CD4-positive, alpha-beta T cell treated with Interferon alpha-2 for 1 hour (primary cell): ENCODE measurements at places on chromosomes 2 and 18.

DNA sequence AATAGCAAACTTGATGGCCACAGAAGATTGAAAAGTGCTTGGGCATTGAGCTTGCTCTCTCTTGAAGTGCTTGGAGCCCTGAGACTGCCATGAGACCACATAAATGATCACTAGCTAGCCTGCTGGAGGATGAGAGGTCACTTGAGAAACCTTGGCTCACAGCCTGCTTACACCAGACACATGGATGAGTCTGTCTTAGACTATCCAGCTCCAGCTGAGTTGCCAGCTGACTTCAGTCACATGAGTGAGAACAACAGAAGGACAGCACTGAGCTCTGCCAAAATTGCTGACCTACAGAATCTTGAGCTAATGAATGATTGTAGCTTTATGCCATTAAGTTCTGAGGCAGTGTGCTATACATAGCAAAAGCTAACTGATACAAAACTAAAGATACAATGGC lies 18.1 kb downstream of the NABP1 start:
- DNase-seq, result no peak

DNA sequence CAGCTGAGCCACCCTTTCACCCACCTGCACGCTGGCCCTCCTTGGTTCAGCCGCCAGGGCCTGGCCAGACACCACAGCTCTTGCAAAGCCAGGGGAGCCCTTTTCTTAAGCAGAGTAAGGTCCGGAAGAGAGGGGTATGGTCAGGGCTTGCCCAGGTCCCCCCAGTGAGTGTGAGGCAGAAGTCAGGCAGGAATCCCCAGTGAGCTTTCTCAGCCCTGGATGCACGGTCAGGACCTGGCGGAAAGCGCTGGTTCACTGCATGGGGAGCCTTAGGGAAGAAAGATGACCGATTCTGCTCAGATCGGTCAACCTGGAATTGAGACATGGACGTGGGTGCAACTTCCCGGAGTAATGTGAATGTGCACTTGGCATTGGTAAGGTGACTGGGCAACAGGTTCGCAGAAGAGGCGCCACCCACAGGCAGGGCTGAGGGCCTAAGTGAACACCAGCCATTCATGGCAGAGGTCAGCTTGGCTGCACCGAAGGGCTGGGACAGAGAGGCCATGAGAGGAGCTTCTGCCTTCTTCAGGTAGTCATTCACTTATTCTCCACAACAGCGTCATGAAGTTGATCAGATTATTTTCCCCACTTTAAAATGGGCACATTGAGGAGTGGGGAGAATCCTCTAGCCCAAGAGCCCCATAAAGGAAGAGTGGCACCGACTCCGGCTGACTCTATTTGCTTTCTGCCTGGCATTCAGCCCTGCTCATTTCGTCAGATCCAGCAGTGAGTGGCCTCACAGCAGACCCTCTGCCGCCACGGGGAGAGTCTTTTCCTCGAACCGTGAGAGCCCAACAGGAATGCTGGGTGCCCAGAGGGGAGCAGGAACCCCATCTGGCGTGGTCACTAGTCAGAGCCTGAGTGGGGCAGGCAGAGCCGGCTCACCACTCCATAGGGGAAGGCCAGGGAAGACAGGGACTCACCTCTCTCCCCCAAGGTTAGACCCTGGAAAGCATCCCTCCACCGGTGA lies 35.8 kb downstream of the SCTR start:
- DNase-seq, result no peak

DNA sequence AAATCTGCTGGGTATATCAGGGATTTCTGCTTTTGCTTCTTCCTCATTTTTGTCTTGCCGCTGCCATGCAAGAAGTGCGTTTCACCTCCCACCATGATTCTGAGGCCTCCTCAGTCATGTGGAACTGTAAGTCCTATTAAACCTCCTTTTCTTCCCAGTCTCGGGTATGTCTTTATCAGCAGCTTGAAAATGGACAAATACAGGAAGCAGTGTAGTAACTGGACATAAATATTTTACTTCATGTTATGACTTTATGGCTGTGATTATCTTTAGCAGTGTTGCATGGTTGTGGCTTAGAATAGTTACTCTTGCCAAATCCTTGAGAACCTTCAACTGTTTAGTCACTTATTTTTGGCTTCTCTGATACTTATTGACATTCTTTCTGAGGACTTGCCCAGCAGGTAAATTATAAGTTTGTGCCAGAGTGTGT lies 66.2 kb upstream of the DLX2 start:
- no peak for DNase-seq

- DNase-seq, result no peak
These were observed 21.1 kb downstream of the BIRC6 start for GRCh38 chr2:32377928-32378327.

- no peak for DNase-seq
These were observed 69.2 kb upstream of the EPHA4 start for GRCh38 chr2:221641181-221641871.

DNA sequence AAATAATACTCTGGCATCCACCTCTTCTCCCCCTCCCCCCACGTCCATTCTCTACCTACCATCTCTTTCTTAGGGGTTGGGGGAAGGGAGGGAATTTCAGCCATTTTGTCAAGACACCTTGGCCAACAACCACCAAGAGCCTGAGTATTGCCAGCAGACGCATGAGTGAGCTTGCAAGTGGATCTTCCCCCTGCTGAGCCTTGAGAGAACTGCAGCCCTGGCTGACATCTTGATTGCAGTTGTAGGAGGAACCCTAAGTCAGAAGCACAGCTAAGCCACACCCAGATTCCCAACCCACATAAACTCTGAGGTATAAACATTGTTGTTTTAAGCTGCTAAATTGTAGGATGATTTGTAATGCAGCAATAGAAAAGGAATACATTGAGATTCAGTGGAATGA lies 165.6 kb downstream of the TMEFF2 start:
- no peak for DNase-seq

DNA sequence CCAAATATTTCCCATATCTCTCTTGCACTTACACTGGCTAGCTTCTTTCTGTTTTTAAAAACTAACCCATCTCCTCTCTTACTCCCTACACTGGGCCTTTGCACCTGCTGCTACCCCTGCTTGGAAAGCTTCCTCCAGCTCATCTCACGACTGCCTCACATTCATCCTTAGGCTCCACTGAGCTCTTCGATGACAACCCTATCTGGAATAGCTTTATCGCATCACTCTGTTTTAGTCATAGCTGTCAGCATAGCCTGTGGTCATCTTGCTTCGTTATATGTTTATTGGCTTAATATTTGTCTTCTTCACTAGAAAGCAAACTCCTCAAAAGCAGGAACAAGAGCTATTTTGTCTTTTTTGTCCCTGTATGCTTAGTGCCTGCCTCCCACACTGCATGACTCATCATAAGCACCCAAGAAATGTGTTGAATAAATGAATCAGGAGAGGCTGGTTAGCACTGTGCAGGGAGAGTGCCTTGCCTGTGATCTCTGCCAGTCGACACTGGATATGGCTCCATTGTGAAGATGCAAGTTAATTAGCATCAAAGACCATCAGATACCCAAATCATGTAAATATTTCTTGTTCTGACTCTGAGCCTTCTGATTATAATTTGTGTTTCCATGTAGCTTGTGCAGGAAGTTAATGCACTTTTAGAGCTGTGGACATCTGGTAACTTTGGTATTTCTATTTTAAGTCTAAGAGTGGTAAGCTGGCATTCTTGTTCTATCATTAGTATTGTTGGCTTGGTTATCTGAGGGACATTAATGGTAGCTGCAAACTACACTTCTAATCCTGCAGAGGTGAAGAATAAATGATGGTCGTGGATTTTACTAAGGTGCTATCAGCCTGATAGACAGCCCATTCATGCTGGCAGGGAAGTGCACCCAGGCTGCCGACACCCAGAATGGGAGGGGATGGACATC lies 10.3 kb upstream of the DYTN start:
- DNase-seq, result no peak

DNA sequence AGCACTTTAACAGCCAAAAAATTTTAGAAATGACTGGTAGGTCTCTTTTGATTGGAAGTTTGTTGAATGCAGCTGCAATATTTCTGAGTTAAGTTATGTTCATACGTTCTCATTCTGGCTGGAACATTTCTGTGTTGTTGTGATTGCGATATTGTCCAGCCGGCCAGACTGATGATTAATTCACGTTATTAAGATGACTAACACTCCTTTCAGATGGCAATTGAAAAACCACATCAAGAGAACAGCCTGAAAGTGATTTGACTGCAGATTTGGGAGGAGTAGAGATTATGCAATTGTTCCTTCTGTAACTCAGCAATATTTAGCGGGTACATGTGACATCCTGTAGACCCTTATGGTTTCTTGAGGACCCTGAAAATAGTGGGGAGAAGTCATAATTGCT lies 133.7 kb downstream of the FBXO15 start:
- no peak for DNase-seq

DNA sequence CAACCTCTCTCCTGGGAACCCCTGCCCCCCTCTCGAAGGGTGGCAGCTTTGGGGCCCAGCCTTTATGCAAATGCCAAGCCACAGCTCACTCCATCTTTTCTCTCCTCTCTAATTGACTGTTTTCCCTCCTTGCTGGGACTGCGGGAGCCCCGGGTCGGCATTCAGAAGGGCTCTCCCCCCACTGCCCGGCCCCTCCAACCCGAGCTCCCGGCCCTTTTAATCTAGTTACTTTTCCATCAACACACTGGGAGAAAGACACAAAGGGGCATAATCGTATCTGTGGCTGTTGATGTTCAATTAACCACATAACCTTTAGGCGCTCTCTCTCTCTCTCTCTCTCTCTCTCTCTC lies 95.4 kb downstream of the INHBB start:
- DNase-seq, result no peak

GRCh38 chr2:222842491-222843174 lies 18.2 kb upstream of the ACSL3 start:
- no peak for DNase-seq

- DNase-seq, result no peak
These were observed 37.7 kb downstream of the ANKRD12 start for GRCh38 chr18:9174302-9174701.

GRCh38 chr2:217807753-217808152 lies 195.0 kb downstream of the TNS1 start:
- no peak for DNase-seq

DNA sequence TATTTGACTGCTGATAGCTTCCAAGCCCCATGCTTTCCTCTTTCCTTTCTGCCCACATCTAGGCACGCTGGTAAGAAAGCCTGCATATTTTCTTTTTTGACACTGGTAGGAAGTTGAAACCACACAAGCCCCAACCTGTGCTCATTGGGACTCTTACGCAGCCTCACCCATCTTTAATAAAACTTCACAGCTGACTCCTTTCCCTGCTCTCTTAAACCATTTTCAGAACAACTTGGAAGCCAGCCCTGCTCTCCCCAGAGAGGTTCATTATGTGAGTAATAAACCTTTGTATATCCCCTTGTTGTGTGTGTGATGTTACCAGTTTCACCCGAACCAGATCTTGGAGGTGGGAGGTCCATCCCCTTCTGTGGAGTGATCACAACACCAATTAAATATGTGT lies 268.4 kb downstream of the GPD2 start:
- DNase-seq, result no peak

DNA sequence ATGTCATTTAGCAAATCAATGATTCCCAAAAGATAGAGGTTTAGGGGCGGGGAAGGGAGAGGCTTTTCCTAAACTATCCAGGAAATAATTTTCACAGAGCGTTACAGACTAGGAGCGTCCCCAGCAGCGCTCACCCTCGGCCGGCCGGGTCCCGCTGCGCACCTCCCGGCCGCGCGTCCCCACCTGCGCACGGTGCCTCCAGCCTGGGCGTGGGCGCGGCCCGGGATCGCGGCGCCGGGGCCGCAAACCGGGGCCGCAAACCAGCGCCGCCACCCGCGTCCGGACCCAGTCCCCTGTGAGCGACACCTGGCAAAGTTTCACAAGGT lies 684 bp upstream of the ZCCHC2 start:
- DNase-seq, result no peak

GRCh38 chr2:59032499-59032898 lies 791.4 kb upstream of the FANCL start:
- no peak for DNase-seq

DNA sequence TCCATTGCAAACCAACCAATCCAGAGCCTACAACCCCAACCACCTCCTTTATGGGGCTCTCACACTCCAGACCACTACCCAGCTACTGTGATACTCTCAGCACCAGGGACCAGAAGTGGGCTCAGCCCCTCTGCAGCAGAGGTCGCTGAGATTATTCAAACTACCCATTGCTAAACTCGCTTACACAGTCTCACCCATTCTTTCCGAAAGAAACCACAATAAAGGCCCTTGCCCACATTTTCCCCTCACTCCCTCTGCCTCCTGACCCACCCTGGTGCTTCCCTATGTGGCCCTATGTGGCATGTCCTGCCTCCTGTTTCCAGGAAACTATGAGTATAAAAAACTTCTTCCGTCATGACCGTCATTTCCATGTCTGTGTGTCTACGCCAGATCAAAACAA lies 10.7 kb downstream of the TEX51 start:
- no peak for DNase-seq

DNA sequence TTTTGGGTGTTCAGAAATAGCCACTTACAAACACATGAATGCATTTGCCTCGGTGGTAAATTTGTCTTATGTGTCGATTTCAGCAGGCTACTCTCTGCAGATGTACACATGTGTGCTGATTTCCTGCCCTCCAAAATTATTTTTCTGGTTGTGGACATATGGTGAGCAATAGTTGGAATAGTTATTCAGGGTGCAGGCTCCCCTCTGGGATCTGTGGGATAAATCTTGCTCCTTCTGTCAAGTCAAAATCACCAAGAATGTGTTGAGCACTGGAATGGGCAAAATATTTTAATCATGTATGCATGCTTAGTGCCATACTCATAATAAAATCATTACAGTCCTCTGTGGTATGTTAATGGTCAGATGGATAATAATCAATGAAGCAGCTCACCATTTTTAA lies 684.5 kb downstream of the BCL11A start:
- DNase-seq, result no peak

GRCh38 chr2:74530239-74531187 lies 780 bp downstream of the HTRA2 start:
- DNase-seq, result peak; percentile 64

DNA sequence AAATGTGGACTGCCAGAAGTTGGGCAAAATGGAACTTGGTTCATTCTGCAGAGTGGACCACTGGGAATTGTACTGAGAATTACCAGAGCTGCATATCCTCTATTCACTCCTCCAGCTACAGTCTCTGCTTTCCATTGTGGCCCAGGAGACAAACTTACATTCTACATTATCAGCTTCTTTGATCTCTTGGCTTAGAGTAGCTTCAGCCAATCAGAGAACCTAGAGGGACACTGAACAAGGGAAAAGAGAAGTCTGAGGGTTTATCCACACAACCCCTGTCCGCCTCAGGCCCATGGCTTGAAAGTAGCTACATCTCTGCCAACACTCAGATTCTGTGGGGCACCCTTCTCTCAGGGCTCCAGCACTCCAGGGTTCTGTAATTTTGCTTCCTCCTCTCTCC lies 251.1 kb downstream of the TRIB2 start:
- no peak for DNase-seq

- DNase-seq, result no peak
These were observed 182.2 kb upstream of the CDH2 start for GRCh38 chr18:28359176-28359575.

- DNase-seq, result no peak
These were observed 106.7 kb upstream of the YPEL5 start for GRCh38 chr2:30040147-30040546.

DNA sequence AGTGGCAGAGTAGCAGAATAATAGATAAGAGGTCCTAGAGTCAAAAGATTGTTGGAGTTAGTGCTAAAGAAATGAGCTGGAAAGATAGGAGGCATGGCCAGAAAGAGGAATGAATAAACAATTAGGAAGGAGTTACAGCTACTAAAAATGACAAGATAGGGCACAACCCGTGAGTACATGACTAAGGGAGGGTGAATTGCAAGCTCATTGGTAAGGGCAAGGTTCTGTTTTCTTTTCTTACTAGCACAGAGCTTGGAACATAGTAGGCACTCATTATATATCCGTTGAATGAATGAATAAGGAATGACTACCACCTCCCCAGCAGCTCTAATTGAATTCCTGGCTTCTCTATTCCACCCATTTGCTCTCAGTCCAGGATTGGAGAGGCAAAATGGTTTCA lies 5.7 kb upstream of the MARCO start:
- DNase-seq, result no peak
